ENCODE measurements at places on chromosomes 12 and 14. TPM values are rescaled to one million over a fixed set of nuclear protein-coding genes. Genes with fewer than 3 reads are reported as not detected.

The KRT73 gene
- not detected for total RNA-seq

The BCL2L2 gene
- total RNA-seq: 16.9 TPM

The HRK gene
- 1.6 TPM for total RNA-seq

The SPX gene
- total RNA-seq: 2.8 TPM

The ATP23 gene
- total RNA-seq: 4.0 TPM

The IQSEC3 gene
- total RNA-seq: not detected

The PRIMA1 gene
- 0.44 TPM for total RNA-seq

The RERG gene
- 0.30 TPM for total RNA-seq

The APOLD1 gene
- total RNA-seq: 0.19 TPM

The KRT83 gene
- 6.0 TPM for total RNA-seq

The HOXC12 gene
- total RNA-seq: not detected

The STAC3 gene
- total RNA-seq: 0.61 TPM

The DTX3 gene
- total RNA-seq: 17.8 TPM

The PPM1H gene
- total RNA-seq: 7.5 TPM

The RNASE4 gene
- 6.3 TPM for total RNA-seq

The CHGA gene
- total RNA-seq: 1.0 TPM

The SAMD15 gene
- total RNA-seq: 1.9 TPM

The COL2A1 gene
- total RNA-seq: not detected

The DPY19L2 gene
- total RNA-seq: 1.2 TPM

The CD163L1 gene
- 0.72 TPM for total RNA-seq

The RHNO1 gene
- 52.8 TPM for total RNA-seq

Measured in A549 treated with Mapracorat at 1 μM for 4 hours (cell line).